ENCODE measurements at places on chromosomes 12 and 14.

- DNase-seq, result no peak
Observed at GRCh38 chr12:3117144-3117581, 40.0 kb downstream of the TSPAN9 start.

GRCh38 chr14:29712601-29713000 lies 215.0 kb downstream of the PRKD1 start:
- DNase-seq, result no peak

GRCh38 chr14:34623506-34623905 lies 6.4 kb downstream of the SNX6 start:
- DNase-seq, result no peak

GRCh38 chr14:67571275-67571990 lies 28.6 kb downstream of the PIGH start:
- peak; percentile 67 for DNase-seq

GRCh38 chr14:59394268-59394667 lies 70.9 kb downstream of the GPR135 start:
- DNase-seq, result no peak

- no peak for DNase-seq
Observed at GRCh38 chr12:131607658-131608447, 103.0 kb upstream of the SFSWAP start.

DNA sequence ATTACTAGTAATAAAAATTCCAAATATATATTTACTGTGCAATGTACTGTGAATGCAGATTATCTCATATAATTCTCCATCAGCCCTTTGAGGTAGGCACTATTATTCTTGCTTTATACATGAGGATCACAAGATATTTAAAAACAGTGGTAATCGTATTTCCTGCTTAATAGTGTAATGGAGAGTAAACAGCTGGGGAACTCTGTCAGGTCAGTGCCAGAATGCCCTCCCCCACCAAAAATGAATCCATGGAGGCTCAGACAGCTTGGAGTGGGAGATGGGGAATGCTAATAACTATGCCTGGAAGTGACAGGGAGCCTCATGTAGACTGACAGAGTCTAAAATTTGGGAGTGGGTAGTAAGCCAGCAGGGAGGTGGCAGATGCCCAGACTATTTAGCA lies 153.6 kb downstream of the PAH start:
- DNase-seq, result no peak

DNA sequence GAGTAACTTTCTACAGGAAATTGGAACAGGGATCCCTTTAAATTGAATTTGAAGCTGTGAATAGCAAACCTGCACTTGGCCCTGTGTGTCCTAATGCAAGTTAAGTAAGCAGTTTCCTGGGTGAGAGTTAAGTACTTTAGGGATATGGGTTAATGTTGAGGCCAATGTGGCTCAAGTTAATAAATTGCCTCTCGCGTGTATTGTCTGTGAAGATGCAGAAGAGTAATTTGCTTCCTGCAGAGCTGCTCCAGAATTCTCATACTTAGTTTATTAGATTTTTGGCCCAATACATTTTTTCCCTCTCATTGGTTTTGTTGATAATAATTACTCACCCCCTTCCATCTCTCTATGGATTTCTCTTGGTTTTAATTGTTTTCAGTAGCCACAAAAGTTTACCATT lies 86.5 kb downstream of the SLC25A47 start:
- DNase-seq, result no peak

GRCh38 chr12:93221841-93222240 lies 155.9 kb upstream of the NUDT4 start:
- DNase-seq, result no peak

GRCh38 chr14:76595266-76595665 lies 166.0 kb upstream of the VASH1 start:
- DNase-seq, result no peak

- DNase-seq, result no peak
Observed at GRCh38 chr12:79191391-79191790, 326.8 kb downstream of the SYT1 start.

DNA sequence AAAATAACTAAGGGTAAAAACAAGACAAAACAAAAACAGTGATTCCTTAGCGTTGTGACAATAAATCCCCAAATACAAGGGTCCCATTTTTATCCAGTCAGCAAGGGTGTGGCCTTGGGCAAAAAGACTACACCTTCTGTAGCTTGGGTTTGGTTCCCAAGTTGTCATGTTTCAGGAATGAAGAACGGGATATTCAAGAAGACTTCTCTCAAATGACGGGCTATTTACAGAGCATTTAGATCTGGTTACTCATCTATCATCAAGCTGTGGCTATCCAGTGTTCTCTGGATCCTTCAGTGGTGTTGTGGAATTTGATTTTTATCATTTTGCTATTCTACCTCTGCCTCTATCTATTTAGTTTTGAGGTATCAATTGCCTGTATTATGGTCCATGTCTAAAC lies 219.7 kb downstream of the SLC25A21 start:
- DNase-seq, result no peak

GRCh38 chr14:72610096-72610830 lies 283.6 kb downstream of the DPF3 start:
- DNase-seq, result no peak

DNA sequence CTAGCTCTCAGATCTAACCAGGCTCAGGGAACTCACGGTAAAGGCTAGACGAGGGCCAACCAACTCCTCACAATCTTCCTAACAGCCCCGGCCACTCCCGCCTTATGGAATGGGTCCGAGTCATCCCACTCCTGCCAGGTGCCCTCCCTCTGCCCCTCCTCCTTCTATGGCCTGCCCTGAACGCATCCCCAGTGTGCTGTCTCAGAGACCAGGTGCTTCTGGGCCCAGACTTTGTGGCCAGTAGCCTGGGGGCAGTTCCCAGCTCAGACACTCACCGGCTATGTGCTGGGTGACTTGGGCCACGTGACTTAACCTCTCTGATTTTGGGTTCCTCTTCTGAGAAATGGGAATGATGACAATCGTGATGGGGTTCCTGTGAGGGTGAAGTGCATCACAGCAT lies 22.5 kb downstream of the PAPLN start:
- no peak for DNase-seq

DNA sequence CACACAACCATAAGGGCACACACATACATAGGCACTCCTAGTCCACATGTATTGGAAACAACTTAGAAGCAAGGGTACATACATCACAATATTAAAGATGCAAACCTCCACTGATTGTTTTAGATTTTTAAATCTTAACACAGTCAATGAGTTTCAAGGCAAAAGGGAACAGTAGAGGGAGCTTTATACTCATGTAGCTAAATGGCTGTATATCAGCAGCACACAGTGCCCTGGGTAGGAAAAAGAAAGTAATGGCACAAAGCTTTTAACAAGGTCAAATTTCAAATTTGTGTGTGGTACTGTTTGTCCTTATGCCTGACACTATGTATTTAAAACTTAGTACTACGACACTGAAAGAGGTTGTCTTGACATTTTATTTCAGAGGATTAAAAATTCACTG lies 262.0 kb downstream of the MED13L start:
- DNase-seq, result no peak

GRCh38 chr14:38616959-38617358 lies 361.1 kb upstream of the CLEC14A start:
- no peak for DNase-seq

DNA sequence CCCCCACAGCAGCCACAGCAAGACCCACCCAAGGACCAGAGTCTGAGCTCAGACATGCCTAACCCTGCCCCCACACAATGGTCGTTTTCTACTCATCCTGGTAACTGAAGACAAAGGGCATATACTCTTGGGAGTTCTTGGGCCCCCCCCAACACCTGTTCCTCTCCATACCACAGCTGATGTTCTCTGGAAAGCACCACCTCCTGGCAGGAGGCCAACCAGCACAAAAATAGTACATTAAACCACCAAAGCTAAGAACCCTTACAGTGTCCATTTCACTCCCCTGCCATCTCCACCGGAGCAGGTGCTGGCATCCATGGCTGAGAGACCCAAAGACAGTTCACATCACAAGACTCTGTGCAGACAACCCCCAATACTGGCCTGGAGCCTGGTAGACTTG lies 80.6 kb upstream of the DAAM1 start:
- DNase-seq, result no peak

DNA sequence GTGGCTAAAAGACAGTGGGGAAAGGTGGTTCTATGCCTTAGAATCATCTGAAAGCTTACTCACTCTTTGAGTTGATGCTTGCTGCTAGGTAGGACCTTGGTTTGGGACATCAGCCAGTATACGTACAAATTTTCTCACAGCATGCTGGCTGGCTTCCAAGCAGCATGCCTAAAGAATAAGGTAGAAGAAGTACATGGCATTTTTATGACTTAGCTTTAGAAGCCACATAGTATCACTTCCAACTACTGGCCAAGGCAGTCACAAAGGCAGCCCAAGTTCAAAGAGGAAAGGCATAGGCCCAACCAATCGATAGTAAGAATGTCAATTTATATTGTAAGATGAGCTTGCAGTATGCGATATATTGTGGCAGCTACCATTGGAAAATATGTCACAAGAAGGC lies 284.2 kb upstream of the CAND1 start:
- no peak for DNase-seq

DNA sequence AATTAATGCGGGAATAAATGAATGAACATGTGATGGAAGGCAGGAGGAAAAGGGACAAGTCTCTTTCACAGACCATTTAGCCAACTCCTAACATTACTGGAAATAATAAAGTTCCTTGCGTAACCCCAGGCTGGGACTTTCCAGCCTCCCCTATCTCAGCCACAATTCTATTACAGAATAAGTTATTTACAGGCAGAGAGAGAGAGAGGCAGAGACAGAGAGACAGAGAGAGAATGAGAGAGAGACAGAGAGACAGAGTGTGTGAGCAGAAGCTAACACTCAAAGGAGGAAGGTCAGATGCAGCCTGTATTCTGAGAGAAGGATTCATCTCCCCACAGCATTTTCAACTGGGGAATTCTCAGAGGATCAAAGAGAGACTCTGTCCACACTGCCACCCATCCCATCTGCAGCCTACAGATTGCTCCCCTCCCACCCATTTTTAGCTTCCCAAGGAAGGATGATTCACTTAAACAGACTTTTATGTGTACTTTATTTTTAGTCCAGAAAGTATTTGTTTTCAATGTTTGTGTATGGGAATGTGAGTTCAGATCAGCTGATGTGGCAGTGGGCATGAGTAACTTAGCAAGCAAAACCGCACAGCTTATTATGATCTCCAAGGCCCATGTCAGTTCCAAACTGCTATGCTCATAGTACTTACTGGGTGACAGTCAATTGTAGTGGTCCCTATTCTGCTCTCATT lies 165.7 kb downstream of the CAND1 start:
- no peak for DNase-seq

GRCh38 chr12:91845365-91845764 lies 300.3 kb downstream of the BTG1 start:
- no peak for DNase-seq

DNA sequence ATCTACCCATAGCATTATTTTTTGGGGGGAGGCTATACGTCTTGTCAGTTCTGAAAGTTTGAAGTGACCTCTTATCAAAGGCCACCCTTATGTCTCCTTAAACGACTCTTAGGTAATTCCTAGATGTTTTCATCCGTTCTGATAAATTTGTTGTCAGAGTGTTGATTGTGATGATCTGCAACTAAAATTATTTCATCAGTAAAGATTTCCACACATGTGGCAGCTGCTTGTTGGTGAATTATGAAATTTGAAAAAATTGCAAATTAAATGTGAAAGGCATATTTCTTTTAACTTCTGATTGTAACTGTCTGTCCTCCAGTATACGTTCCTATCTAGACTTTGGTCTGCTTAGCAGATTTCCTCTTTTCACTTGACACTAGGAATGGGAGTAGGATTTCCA lies 1.4 kb downstream of the ADIPOR2 start:
- DNase-seq, result no peak

DNA sequence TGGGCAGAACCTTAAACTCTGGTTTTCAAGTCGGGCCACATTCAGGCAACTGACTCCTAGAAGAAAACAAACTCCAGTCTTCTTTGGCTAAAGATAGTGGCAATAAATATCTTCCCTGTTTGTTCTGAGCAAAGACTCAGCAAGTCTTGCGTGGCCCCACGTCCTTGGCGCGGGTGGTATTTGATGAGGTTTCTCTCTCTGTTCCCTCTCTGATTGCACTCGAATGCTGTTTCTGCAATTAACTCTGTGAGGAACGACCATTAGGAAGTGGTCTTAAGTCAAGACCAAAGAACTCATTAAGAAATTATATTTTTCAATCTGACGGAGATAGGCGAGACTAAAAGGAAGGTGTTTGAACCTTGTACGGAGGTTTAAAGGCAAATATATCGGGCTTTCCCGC lies 177.6 kb downstream of the TMEM132C start:
- DNase-seq, result no peak

DNA sequence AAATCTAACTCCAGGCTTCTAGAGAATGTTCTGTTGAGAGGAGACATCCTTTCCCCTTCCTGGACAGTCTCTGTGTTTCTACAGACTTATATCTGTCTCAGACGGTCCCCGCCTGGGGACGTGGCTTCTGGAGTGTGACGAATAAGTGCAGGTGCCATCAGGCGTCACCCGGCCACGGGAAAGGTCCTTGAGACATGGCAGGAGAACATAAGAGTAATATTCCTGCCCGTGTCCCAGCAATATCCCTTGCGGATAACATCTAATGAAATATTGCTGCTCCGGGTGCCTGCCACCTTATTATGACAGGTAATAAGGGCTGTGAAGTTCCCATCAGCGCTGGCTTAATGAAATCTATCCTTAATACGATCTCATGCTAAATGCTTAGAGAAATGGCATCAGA lies 139.6 kb downstream of the PIWIL1 start:
- DNase-seq, result no peak

GRCh38 chr14:68894123-68894522 lies 85.0 kb downstream of the ACTN1 start:
- no peak for DNase-seq
